ENCODE measurements at places on chromosomes 2 and 18.
A peak's percentile ranks its signal among the peaks of the same experiment; 100 is the strongest.

GRCh38 chr2:143889216-143889615 lies 630.7 kb downstream of the ZEB2 start:
- no peak for DNase-seq

DNA sequence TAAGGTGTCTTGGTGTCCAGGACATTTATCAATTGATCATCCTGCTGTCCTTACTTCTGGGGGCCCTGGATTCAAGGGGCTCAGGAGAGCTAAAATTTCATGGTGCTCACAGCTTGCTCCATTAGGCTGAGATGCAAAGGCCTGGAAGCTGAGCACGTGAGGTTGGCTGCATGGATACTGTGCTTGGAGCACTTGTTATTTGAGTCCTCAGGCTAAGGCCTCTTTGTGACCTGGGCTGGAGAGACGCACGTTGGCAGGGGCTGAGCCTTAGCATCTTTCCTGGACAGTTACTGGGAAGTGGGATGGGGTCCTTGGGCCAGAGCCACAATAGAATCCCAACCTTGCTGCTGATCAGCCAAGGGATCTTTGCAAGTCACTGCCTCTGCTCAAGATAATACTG lies 151.2 kb upstream of the HS6ST1 start:
- DNase-seq: peak; percentile 2

GRCh38 chr2:65024149-65024829 lies 31.9 kb upstream of the CEP68 start:
- DNase-seq: no peak

GRCh38 chr2:97716695-97717612 lies 3.6 kb downstream of the ZAP70 start:
- no peak for DNase-seq

GRCh38 chr2:68100189-68100588 lies 37.4 kb upstream of the C1D start:
- no peak for DNase-seq

GRCh38 chr2:228180181-228181097 lies 1.0 kb downstream of the SPHKAP start:
- DNase-seq: peak; percentile 20

GRCh38 chr2:48709096-48710034 lies 46.2 kb downstream of the LHCGR start:
- no peak for DNase-seq

- DNase-seq: no peak
Observed at GRCh38 chr2:99106913-99107312, 34.6 kb upstream of the C2orf15 start.

DNA sequence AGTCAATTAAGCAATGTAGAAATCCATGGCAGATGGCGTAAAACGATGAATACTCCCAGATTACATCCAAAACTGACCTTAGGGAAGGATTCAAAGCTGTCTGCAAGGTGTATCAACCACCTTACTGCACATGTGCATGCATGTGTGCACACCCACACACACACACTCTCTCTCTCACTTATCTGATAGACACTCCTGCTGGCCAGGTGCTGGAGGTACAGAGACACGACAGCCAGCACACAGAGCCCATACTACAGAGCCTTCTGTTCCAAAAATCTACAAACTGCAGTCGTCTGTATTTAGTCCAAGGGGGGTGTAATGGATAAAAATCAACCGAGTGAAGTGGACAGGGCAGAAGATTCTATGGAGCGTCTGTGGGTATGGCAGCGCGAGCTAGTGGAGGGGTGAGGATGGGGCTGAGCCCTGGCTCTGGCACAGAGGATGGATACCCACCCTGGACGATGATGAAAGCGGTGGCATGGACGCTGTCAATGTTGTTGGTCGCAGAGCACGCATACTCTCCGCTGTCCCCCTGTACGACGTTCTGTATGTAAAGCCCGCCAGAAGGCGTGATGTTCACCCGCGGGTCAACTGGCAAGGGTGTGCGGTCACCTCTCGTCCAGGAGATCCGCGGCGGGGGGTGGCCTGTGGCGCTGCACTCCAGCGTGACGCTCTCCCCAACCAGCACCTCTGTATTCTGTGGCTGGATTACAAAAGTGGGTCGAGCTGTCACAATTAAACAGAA lies 78.4 kb downstream of the PXDN start:
- DNase-seq: peak; percentile 7

- no peak for DNase-seq
Observed at GRCh38 chr18:6747646-6748045, 18.1 kb downstream of the ARHGAP28 start.

- DNase-seq: no peak
Observed at GRCh38 chr18:35164133-35164532, 76.7 kb upstream of the ZNF397 start.

DNA sequence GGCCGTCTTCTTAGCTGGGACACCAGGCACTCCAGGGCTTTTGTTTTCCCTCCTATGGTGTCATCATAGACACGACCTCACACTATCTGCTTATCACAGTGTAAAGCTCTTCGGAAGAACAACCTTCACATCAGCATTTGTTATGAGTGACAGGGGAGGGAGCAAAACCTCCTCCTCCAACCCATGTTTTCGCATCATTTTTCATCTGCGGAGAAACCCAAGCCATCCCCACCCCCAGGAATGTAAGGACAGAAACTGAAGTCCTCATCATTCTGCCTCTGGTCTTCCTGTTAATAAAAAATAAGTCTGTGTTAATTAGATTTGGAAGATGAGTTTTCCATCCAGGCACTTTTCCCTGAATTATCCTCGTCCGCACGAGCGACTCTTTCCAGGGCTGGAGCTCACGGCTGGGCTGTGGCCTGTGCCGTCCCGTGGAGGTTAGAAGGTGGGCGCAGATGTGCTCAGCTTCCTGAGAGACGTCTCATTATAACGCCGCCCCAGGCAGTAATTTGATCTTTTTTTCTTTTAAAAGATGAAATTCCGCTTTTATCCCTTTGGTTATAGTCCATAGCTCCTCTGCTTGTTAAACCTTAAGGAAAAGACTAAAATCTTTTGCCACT lies 101.6 kb upstream of the TMEM18 start:
- no peak for DNase-seq

DNA sequence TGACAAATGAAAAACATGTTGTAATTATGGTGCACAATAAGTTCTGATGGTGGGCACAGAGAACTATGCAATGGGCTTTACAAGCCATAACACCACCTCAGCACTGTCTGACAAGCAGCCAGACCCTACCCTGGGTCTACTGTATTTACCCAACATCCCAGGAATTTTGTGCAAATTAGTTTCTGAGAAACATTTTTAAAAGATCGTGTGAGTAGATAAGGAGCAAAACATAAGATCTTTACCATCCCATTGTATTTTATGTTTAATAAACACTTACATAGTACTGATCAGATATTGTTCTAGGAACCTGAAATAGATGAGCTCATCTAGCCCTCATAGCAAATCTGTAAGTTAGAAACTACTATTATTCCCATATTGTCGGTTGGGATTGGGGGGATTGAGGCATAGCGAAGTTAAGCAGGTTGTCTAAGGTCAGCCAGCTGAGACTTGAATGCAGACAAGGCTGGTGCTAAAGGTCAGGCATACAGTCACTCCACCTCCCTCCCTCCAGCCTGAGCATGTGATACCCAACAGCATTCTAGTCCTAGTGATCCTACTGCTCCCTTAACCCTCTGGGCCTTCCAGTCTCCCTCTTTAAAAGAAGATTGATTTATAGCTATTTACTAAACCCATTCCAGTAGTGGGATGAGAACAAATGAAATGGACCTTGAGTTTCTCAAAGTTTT lies 67.4 kb upstream of the STAM2 start:
- no peak for DNase-seq

- DNase-seq: no peak
Observed at GRCh38 chr2:129396980-129397599, 582.4 kb upstream of the RAB6C start.

- DNase-seq: peak; percentile 82
Observed at GRCh38 chr18:51621113-51621863, 423.8 kb upstream of the MEX3C start.

- DNase-seq: no peak
Observed at GRCh38 chr18:30044496-30044895, 998.0 kb downstream of the DSC3 start.

DNA sequence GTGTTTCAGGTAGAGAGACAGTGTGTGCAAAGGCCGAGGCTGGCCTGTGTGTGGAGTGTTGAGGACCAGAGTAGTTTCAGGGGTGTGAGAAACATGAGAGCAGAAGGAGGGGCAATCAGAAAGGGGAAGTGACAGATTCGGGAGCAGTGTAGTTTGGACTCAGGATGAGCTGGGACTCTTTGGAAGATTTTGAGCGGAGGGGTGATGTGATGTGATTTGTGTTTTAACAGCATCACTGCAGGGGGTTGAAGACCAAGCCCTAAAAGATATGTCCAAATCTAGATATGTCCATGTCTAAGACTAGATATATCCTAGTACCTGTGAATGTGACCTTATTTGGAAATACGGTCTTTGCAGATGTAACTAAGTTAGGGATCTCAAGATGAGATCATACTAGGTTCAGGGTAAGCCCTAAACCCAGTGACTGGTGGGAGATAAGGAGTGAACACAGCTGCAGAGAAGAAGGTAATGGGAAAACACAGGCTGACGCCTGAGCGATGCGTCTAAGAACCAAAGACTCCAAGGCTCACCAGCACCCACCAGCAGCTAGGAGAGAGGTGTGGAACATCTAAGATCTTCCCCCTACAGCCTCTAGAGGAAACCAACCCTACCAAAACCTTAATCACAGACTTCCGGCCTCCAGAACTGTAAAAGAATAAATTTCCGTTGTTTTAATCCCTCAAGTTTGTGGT lies 38.5 kb upstream of the MYO3B start:
- no peak for DNase-seq

- DNase-seq: no peak
Observed at GRCh38 chr2:170723446-170723958, 8.4 kb downstream of the SP5 start.

- no peak for DNase-seq
Observed at GRCh38 chr18:78238404-78239089, 741.1 kb upstream of the SALL3 start.

DNA sequence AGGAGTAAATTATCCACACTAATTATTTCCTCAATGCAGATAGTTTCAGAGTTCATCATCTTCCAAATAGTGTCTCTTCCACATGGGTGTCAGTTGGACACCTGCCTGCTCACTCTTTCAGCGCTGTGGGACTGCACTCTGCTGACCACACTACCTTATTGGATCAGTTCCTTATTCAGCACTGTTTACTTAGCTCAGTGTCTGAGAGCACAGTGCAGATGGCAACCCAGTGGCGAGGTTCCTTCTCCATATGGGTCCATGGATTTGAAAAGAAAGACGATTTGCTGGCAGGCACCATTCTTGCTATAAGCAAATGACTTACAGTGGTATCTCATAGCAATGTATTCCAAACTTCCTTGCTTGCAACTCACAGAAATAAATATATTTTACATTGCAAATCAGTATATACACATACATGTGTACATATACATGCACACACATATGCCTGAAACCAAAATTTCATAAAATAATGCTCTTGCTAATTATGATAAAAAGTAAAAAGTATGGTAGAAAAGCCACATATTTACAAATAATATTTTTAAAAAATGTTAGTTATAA lies 354.8 kb downstream of the INSIG2 start:
- DNase-seq: no peak

- DNase-seq: no peak
Observed at GRCh38 chr2:241964133-241964532, 94.6 kb downstream of the RTP5 start.

DNA sequence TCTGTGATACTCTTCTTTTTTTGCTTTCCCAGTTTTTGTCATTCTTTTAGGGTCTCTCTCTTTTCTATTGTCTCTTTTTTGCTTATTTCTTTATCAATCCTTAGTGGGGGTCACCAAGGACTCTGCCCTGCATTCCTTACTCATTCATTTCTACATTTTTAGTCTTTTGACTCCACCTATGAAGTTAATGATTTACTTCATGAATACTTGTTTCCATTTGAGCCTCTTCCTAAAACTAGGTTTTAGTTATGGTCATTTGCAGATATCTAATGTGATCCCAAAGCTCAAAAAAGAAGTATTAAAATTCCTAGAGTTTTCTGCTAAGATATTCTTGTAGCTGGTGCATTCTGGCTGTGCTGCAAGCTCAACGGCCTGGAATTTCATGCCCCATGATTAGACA lies 149.3 kb upstream of the AQP4 start:
- no peak for DNase-seq

DNA sequence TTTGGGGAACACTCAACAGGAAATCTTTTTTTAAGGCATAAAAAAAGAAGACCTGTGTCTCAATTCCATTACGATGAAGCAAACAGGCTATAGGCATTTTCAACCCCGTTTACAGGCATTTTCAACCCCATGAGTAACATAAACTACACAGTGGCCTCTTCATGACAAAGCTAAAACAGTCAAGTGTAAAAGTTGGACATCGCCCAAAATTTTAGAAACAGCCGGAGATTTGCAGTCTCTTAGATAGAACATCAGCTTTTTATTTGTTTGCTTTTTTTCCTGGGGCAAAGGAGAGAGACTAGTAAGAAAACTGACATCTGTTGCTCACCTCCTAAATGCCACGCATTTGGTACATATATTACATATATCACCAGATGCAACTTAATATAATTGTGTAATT lies 173.7 kb downstream of the CMPK2 start:
- no peak for DNase-seq

DNA sequence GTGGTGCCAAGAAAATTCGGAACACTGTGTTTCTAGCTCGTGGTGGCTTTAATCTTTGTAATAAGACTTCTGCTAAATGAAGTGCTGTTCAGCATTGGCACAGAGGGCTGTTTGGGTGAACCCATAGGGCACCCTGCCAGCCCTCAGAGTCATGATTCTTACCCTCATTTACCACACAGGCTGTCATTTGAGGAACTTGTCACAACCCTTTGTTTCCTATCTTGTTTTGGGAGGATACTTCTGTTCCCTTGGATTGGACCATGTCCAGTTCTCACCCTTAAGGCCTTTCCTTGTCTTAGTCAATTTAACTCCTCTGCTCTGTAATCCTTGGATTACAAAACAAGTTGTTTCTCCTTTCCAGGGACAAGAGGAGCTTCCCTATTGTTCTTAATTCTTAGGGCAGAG lies 225.7 kb downstream of the MTX2 start:
- DNase-seq: no peak

DNA sequence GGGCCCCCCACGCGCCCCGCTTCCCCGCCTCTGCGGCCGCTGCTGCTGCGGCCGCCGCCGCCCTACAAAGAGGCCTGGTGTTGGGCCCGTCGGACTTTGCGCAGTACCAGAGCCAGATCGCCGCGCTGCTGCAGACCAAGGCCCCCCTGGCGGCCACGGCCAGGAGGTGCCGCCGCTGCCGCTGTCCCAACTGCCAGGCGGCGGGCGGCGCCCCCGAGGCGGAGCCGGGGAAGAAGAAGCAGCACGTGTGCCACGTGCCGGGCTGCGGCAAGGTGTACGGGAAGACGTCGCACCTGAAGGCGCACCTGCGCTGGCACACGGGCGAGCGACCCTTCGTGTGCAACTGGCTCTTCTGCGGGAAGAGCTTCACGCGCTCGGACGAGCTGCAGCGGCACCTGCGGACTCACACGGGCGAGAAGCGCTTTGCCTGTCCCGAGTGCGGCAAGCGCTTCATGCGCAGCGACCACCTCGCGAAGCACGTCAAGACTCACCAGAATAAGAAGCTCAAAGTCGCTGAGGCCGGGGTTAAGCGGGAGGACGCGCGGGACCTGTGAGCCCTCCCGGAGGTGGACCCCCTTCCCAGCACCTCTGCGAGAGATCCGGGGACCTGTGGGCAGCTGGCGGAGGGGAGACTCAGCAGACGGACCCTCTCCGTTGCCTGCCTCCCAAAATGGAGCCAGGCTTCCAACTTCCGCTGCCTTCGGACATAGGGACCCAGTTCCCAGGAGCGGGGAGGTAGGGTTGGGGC lies 1.9 kb downstream of the SP5 start:
- peak; percentile 86 for DNase-seq

All from D341Med (cell line).